ENCODE measurements at places on chromosomes 5 and 9.
A peak's percentile ranks its signal among the peaks of the same experiment; 100 is the strongest.

DNA sequence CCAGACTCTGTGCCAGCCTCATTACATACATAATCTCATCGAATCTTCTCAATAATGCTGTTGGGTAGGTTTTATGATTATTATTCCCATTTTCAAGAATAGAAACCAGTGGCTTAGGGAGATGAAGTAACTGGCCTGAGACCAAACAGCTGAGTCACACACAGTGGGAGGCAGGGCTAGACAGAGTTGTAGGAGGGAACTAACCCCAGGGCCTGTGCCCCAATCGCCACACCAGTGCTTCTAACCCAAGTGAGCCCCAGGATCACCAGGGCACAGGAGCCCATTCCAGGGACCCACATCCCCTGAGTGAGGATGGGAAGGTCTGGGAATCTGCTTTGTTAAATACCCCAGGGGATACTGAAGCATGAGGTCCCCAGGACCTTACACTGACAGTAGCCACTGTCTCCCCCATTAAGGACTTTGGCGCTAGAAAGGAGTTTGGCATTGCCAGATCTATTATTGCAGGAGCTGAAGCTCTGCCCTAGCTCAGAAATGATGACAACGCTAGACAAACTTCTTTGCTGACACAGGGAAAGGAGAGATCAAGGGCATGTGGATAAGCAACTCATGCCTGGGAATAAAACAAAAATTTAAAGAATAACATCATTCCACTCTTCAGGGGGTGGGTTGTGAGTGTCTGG, 63.8 kb upstream of the PPARGC1B start:
- DNase-seq, result peak; percentile 46

GRCh38 chr9:134477342-134477925, 151.2 kb downstream of the RXRA start:
- DNase-seq, result no peak

DNA sequence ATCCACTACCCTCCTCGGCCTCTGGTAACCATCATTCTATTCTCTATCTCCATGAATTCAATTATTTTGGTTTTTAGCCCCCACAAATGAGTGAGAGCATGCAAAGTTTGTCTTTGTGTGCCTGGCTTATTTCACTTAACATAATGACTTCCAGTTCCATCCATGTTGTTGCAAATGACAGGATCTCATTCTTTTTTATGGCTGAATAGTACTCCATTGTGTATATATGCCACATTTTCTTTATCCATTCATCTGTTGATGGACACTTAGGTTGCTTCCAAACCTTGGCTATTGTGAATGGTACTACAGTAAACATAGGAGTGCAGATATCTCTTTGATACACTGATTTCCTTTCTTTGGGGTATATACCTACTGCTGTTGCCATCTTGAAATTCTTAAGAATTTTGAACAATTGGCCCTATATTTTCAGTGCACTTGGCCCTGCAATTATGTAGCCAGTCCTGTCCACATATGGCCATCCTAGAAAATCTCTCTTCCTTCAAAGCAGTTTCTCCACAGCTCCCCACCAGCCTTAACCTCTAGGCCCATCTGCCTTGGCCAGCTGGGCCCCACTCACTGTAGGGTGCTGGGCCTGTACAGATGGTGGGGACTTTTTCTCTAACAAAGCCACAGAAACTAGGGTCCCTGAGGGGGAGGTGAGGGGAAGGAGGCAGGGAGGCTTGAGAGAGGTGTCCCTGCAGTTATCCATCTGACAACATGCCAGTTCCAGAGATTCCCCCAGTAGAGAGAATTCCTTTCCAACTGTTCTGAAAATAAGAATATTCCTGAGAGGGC, 81.9 kb upstream of the LHFPL2 start:
- DNase-seq, result no peak

- peak; percentile 1 for DNase-seq
Measured at GRCh38 chr5:58666598-58667581, 84.0 kb downstream of the RAB3C start.

- DNase-seq, result no peak
Measured at GRCh38 chr5:145939540-145940065, 3.2 kb downstream of the SH3RF2 start.

GRCh38 chr9:91040371-91041215, 239.0 kb downstream of the SYK start:
- no peak for DNase-seq

- no peak for DNase-seq
Measured at GRCh38 chr5:9415091-9415490, 130.8 kb downstream of the SEMA5A start.

DNA sequence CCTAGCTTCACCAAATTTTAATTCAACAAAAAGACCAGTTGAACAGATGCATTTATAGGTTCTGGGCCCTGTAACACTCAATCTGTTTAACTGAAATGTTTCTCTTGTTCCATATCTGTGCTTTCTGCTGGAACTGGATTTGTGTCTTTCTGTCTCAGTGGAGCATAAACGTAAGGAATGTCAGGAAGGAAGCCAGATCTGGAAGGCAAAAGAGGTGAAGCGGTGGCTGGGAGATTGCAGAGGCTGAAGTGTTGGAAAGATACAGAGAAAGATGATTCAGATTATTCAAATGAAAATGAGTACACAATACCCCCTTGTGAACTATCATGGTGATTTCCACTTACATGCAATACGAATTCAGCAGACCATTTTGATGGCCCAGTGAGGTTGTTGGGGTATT, 406.8 kb downstream of the BRINP1 start:
- peak; percentile 14 for DNase-seq

DNA sequence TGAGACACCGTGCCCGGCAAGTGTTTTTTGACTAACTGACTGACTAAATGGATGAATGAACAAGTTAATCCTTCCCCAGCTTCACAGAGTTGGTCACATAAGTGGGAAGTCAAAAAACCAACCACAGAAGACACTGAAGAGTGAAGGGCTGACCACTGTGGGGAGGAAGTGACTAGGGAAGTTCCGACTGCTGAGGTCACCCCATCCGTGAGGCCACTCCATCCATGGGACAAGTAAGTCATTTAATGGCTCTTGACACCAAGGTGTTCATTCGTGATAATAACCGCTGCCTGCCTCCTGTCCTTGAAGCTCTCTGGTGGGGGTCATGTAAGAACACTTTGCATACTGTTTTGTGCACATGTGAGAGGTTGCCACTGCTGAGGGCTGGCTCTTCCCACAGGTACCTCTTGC, 22.2 kb upstream of the CXCL14 start:
- no peak for DNase-seq

DNA sequence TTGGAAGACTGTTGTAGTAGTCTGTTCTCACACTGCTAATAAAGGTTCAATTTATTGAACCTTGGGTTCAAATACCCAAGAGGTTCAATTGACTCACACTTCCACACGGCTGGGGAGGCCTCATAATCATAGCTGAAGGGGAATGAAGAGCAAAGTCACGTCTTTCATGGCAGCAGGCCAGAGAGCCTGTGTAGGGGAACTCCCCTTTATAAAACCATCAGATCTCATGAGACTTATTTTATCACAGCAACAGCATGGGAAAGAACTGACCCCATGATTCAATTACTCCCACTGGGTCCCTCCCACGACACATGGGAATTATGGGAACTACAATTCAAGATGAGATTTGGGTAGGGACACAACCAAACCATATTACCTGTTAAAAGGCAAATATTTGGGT, 268.2 kb downstream of the TMEM167A start:
- no peak for DNase-seq

DNA sequence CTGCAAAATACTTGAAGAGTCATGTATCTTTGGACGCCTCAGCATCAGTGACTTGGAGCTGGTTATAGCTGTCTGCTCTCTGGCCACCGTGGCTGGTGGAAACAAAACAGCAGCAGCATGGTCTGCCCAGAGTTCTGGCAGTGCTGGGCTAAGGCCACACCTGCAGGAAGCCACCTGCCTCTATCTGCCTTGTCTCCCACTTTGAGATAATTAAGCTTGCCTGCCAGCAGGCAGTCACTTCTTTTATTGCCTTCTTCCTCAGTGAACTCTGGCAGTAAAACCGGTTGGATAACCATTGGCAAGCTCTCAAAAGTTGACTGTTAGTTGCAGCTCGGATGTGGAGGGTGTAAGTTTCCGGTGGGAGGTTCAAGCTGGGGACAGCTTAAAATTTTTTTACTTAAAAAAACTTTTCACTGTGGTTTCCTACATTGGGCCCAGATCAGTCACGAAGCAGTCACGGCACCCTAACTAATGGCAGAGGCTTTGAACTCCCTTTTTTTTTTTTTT, 4.9 kb downstream of the SMIM3 start:
- DNase-seq, result peak; percentile 79

DNA sequence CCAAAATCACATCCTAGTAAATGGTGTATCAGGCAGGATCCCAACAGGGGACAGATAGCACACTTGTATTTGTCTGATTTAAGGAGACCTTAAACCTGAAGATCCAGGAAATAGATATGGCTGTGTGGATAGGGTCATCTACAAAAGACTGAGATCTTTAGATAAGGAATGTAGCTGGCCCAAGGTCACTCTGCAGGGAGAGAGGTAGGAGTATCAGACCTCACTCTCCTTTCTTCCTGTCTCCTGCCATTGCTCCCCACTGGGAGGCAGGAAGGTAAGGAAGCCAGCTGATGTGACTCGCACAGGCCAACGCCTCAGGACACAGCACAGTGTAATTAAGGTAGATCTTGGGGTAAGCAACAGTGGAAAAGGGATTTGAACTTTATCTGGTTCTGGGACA, 85.8 kb downstream of the PLPPR1 start:
- DNase-seq, result no peak

DNA sequence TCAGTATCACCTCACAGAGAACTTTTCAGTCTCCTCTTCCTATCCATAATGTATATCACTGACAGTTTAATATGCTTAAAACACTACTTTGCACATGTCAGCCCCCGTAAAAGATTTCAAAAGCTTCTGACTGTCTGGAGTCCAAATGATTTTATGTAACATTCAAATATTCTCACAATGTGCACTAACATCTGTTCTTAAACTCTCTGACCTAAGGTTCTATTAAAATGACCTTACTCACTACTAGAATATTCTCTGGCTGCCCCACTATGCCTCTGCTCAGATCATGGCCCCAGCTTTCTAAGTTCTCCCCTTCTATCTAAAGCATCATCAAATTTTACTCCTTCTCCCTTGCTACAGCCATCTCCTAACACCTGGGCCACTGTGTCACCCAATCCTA, 52.5 kb downstream of the AP3B1 start:
- no peak for DNase-seq

GRCh38 chr9:94874316-94874715, 147.8 kb downstream of the AOPEP start:
- DNase-seq, result peak; percentile 88

- no peak for DNase-seq
Measured at GRCh38 chr5:8897316-8897715, 648.6 kb downstream of the SEMA5A start.

DNA sequence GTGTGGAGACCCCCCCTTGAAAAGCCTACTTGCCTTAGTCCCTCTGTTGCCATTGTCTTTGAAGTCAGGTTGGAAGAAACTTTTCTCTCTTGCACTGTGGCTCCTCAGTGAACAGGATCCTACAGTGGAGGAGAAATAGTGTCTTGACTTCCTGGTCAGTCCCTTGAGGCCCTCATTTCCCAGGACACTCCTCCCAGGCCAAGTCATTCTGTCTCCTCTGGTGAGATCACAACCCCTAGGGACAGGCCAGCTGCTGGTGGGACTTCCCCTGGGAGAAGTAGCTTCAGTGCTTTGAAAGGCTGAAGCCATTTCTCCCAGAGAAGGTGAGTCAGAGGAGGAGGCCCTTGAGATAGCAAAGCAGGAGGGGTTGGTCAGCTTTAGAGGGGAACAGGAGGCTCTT, 10.1 kb upstream of the GRIA1 start:
- no peak for DNase-seq

DNA sequence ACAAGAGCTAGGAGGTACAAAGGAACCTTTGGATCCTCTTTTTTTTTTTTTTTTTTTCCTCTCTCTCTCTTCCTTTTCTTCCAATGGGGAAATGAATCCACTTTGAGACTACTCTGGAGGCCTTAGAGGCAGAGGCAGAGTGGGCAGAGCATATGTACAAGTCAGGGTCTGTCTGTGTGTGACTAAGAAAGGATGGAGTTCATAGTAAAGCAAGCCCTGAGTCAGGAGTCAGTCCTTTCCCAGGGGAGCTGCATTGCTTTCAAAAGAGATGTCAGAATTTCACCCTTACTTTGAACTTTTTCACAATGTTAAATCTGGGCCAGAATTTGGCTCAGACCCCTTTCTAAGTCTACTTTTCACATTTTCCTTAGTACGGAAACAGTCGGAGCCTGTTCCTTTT, 792.4 kb upstream of the C9orf72 start:
- DNase-seq, result no peak

- peak; percentile 90 for DNase-seq
Measured at GRCh38 chr9:98234245-98234825, 21.1 kb downstream of the TBC1D2 start.

DNA sequence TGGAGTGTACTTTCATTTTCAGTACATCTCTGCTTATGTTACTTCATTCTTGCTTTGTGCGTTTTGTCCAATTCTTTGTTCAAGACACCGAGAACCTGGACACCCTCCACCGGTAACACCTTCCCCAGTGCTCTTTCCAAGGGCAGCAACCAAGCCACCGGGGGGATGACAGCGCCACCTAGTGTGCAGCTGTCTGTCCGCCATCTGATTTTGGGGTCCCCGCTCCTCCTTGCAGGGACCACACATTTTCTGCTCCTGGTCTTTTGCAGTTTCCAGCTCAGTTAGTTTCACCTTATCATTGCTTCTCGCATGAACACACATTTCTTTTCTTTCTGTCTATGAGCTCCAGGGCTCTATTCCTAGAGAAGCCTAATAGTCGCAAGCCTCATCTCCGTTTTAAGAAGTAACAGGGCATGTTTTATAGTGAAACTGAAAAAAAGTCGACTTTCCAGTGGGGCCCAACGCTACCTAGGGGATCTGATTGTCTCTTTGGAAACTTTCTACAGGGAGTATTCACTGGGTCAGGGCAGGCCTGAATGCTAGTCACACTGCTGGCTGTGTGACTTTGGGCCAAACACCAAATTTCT, 152.1 kb downstream of the FSTL4 start:
- peak; percentile 19 for DNase-seq

- no peak for DNase-seq
Measured at GRCh38 chr5:6705959-6706358, 7.3 kb upstream of the TENT4A start.

DNA sequence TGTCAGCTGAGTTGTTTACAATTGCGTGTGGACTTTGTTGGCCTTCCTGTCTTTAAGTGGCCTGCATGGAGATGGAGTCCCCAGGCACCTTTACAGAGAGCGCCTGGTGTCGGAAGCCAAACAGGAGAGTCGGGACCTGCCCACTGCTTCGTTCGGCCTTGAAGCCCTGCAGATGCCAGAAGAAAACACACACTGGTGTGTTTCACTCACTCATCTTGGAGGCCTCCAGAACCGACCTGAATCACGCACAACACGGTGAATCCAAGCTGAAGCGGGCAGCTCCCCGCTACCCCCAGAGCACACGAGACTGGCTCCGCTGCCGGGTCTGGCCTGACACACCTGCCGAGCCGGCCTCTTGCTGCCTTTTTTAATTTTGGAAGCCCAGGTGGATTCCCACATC, 419.4 kb upstream of the IRX4 start:
- DNase-seq, result no peak

- no peak for DNase-seq
Measured at GRCh38 chr5:172379481-172379880, 74.8 kb downstream of the SH3PXD2B start.

Data from amniotic epithelial cell (primary cell).